A549 treated with ZK216348 at 1 μM for 4 hours (cell line): ENCODE measurements at places on chromosomes 5 and 9. TPM values are rescaled to one million over a fixed set of nuclear protein-coding genes. Genes with fewer than 3 reads are reported as not detected.

The GBGT1 gene
- 1.5 to 3.0 TPM (median 2.2 TPM) in 5 replicates for total RNA-seq

The SUSD3 gene
- 0.50 to 1.2 TPM (median 0.88 TPM) in 5 replicates for total RNA-seq

The TRIP13 gene
- total RNA-seq = 65.0 to 71.5 TPM (median 66.3 TPM) in 5 replicates

The PTPRD gene
- total RNA-seq = 0.15 to 0.55 TPM (median 0.40 TPM) in 5 replicates

The PAEP gene
- 0.20 to 0.41 TPM in 2 of 5 replicates, not detected in the others for total RNA-seq

The DNAJC18 gene
- 6.3 to 10.0 TPM (median 7.2 TPM) in 5 replicates for total RNA-seq

The ARID3C gene
- 0.13 to 0.23 TPM (median 0.19 TPM) in 3 of 5 replicates, not detected in the others for total RNA-seq

The NIM1K gene
- total RNA-seq = 0.16 to 0.39 TPM (median 0.23 TPM) in 4 of 5 replicates, not detected in the other
